Panc1 (cell line): ENCODE measurements at places on chromosomes 5 and 9.

GRCh38 chr5:131394128-131394527 is 130.3 kb downstream of the CDC42SE2 start:
- DNase-seq = no peak

GRCh38 chr9:27572566-27572917 is 739 bp downstream of the C9orf72 start:
- no peak for DNase-seq

DNA sequence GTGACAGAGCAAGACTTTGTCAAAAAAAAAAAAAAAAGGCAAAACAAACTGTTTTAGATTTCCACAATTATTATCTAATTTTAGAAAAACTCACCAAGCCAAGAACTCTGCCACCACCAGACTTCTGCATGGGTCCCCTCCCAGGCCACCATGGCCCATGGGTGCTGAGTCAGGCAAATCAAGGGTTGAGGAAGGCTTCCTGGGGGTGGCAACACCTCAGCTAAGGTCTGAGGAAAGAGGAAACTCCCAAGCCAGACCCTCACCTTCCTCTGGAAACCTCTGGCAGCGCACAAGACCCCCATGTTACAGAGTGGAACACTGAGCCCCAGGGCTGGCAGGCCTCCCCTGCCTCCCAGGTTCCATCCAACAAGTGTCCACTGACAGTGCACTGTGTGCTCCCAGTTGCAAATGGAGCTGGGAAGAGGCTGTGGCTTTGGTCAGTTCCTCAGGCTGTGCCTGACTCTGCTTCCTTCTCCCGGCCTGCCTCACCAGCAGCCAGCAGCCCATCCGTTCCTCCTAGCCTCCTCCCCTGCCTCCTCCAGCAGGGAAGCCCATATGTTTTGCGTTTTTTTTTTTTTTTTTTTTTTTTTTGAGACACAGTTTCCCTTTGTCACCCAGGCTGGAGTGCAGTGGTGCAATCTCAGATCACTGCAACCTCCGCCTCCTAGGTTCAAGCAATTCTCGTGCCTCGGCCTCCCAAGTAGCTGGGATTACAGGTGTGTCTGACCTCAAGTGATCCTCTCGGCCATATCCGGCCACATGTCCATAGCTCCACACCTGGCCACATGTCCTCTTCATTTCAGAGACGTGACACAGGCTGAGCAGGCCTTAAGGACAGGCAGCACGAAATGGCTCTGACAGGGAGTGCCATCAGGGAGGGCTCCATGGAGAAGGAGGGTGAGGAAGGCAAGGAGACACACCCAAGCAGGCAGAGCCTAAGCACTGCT is 3.5 kb upstream of the SUSD3 start:
- no peak for DNase-seq

DNA sequence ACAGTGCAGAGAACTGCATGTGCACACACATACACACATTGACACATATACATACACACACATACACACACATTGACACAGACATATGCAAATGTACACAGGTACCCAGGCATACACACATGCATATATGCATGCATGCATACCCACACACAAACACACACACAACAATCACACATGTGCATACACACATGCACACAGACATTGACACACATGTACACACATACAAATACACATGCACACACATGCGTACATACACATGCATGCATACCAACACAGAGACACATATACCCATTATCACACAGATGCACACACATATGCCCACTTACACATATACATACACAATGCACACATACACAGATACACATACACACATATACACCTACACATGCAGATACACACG is 299.6 kb upstream of the ADCY2 start:
- no peak for DNase-seq
